ENCODE measurements at places on chromosomes 4 and X. TPM values are rescaled to one million over a fixed set of nuclear protein-coding genes. Genes with fewer than 3 reads are reported as not detected.

- DNase-seq = no peak
Measured at GRCh38 chrX:151676196-151676595, 19.1 kb upstream of the PRRG3 start.

DNA sequence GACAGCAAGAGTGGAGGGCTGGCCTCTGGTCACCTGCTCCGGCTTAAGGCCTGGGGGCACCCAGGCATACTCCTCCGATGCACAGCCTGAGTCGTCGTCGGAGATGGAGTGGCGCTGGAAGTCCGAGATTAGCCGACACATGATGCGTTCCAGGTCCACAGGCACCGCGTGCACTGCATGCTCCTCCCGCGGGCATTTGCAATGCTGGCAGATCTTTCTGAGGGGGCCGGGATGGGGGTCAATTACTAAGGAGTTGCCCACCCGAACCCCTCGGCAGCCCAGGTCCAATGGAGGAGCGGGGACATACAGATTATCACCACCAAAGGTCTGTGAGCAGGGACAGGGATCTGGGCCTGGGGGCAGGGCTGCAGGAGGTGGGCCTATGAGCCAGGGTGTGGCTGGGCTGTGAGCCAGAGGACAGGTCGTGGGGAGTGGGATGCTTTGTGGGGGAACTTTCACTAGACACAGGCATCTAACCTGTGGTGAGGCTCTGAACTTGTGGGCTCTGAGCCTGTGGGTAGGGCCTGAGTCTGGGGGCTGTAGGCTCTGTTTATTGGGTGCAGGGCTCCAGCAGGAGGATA lies 2.4 kb downstream of the PRICKLE3 start:
- DNase-seq = no peak

DNA sequence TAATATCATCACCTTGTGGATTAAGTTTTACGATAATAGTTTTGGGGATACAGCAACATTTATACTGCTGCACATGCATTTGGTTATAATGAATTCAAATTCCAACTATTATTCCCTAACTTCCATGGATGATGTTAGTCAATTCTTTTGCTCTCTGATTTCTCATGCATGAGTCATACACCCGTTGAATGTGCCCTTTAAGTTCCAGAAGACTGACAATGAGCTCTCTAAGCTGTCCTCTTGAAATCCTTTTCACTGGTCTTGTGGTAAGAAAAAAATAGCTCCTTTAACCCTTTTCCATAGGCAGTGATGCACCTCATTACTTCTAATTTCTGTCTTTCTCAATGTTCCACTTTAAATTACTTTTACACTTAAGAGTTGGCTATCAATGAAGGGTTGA lies 1095.2 kb upstream of the POU3F4 start:
- DNase-seq = no peak

- DNase-seq = no peak
Measured at GRCh38 chrX:142977128-142977914, 48.4 kb upstream of the SPANXN4 start.

GRCh38 chrX:103453655-103454054 lies 65.6 kb downstream of the RAB40A start:
- no peak for DNase-seq

CWH43 gene
- not detected for total RNA-seq

ATP1B4 gene
- total RNA-seq = not detected

HNRNPD gene
- total RNA-seq = 248 TPM

PPBP gene
- total RNA-seq = 0.50 TPM

GC gene
- total RNA-seq = not detected

PABPC4L gene
- total RNA-seq = not detected

ZNF711 gene
- total RNA-seq = 6.7 TPM
